ENCODE measurements at places on chromosomes 2 and 18.
A peak's percentile ranks its signal among the peaks of the same experiment; 100 is the strongest.

DNA sequence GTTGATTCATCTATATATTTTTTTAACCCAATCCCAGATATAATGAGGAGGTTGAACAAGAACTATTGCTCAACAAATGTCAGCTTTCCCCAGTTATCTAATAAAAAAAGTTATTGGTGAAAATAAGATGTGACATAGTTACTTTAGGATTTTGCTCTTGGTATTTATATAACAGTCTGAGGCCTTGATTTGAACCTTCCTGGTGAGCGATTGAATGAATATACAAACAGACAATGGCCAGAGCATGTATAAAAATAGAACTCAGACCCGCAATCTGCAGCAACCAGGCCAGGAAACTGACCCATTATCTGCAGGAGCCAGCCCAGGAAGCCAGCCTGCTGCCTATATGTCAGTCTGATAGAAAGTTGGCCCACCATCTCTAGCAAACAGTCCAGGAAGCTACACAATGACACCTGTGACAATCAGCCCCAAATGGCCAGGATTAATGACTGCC lies 81.6 kb downstream of the HS6ST1 start:
- peak; percentile 52 for DNase-seq

GRCh38 chr2:230335461-230335863 lies 8.5 kb downstream of the SP140L start:
- DNase-seq = no peak

DNA sequence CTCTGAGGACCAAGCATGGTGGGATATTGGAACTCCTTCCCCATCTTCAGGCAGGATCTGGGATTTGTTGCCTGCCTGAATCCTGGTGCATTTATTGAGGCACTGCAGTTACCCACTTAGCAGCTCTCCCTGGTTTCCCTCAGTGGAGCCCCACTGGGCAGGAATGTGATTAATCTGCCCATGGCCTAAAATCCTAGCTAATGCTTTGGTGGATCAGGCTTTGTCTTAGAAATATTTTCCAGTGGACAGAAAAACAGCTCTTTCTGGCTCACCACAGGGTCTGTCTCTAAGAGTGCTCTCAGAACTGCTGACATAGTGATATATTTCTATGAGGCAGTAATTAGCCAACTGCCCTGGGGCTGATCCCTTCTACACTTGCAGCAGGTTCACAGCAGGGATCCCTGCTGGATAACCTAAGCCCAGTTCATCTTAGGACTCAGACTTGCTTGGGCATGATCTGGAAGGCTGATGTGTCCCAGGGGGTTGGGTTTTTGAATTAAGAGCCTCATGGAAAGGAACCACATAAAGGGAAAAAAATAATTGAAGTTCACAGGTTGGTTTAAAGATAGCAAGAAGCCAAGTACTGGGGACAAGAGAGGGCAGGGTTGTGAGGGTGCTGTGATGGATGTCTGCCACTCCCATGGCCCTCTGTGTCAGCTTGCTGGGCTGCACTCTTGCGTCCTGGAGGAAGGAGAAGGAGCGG lies 44.3 kb upstream of the ZDBF2 start:
- no peak for DNase-seq

DNA sequence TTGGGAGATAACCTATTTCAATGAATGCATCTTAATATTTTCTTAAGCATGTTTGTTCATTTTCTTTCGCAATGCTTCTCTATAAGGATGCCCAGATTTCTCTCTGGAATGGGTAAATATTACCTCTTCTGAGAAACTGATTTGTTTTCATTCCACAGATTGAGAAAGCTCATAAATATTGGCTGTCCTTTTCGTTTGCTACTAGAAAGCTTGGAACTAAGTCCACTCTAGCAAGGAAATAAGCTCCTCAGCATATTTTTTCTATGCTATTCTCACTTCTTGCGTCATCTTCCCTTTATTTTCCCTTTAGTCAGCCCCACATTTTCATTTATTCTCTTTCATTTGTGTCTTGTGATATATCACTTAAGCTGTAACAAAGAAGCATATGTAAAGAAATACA lies 76.3 kb downstream of the ANTXR1 start:
- DNase-seq = no peak

GRCh38 chr2:172039011-172039704 lies 39.4 kb downstream of the METAP1D start:
- no peak for DNase-seq

- no peak for DNase-seq
Observed at GRCh38 chr2:105882341-105882740, 137.6 kb downstream of the NCK2 start.

DNA sequence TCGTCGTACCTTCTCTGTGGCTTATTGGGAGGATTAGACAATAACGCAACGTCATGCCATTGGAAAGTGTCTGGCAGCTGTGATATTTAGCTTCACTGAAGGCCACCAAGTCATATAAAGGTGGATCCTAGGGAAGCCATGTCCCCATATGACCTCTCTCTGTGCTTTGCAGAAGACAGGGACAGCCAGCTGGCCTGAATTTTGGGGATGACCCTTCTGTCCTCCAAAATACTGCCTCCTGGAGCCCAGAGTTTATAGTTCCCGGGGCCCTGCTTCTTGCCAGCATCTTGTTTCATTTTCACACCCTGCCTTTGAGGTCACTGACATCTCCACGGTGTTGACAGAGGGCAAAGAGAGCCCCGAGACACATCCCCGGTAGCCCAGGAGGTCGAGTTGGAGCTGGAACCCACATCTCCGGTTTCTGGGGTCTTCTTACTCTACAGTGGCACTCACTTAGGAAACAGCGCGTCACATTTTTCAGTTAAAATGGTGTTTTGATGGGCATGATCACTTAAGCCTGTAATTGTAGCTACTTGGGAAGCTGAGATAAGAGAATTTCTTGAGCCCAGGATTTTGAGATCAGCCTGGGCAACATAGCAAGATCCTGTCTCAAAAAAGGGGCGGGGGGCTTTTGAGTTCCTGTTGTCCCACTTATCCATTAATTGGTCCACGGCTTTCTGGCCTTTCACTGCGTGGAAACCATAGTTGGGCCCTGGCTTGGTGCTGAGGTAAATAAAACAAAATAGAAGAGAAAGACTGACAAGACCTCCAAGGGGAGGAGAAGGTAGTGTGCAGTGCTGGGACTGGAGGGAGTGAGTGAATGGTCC lies 101.1 kb downstream of the DDX1 start:
- no peak for DNase-seq

DNA sequence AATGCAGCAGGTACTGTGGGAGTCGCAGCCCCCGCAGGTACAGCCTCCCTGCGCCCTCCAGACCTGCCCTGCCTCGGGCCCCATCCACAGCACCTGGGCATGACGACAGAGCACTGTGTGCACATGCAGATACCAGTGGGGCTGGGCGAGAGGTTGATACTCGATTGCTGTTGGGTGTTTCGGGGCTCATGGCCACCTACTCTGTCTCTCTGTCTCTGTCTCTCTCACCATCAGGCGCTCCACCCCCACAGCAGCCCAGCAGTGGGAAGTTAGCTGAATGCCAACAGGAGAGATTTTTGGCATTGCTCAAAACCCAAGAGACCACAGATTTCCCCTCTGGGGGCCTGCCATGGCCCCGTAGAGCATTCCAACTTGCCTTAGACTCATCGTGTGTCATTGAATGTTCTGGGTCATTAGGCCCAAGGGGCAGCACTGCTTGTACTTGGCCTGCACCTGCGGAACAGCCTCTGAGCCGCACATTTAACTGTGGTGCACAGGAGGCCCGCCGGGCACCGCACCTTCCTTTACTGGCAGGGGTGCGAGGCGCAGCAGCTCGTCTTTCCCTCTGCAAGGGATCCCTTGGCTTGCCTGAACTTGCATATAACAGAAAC lies 18.8 kb downstream of the KCNIP3 start:
- DNase-seq = no peak

GRCh38 chr2:46706264-46706983 lies 209.2 kb downstream of the MCFD2 start:
- DNase-seq = no peak

GRCh38 chr2:37665043-37665442 lies 6.4 kb downstream of the CDC42EP3 start:
- DNase-seq = no peak

GRCh38 chr2:44169155-44169898 lies 652 bp downstream of the PPM1B start:
- DNase-seq = peak; percentile 70

DNA sequence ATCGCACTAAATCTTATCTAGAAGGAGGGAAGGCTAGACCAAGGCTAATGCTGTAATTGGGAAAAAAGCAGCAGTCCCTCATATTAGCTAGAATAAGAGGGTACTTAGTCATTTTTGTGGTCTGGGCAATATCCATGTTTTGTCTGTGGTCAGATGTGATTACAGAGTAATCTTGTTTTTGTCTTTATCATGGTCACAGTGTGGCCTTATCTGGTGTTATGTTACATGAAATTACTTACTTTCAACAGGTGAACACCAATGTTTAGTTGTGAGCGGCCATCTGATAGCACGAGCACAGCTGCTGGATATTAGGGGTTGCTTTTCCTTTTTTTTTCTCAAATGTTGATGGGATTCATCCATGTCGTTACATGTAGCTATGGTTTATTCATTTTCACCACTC lies 23.7 kb upstream of the PLEKHM3 start:
- DNase-seq = peak; percentile 37

DNA sequence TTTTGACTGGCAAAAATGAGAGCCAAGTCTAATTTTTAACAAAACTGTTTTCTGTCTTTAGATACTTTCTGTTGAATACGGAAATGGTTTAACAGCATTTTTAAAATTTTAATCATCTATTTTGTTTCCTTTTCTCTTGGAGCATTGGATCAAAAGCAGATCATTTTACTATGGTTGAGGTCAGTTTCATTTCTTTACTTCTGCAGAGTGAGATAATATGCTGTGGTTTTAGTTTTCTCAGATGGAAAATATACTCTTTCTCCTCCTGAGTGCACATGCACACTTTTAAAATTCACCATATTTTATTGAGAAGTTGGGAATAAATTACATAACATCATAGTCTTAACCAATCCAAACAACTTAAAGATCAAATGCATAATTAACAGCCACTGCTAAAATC lies 283.3 kb downstream of the SLC8A1 start:
- DNase-seq = no peak

DNA sequence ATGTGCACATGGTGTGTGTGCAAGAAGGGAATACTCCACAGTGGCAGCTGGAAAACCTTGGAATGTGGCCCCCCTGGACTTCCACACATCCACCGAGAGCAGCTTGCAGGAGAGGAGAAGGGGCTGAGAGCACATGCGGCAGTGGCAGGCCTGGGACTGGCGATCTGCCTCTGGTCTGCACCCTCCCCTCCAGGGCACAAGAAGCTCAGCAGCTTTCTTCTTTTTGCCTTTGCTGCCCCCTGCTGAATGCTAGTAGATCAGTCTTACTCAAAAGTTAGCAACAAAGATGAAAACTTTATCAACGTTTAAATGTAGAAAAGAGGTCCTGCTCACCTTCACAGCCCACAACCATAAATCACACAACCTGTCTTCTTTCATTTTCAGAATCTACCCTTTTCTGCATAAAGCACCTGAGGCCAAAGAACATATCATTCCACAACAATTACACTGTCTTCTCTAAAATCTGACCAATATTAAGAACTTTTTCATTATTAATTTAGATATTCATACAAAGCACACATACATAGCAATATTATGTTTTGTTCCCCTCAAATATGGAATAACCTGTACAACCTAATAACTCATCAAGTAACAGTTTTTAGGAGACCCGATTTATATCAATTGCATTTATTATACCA lies 34.6 kb downstream of the TGFBRAP1 start:
- peak; percentile 77 for DNase-seq

DNA sequence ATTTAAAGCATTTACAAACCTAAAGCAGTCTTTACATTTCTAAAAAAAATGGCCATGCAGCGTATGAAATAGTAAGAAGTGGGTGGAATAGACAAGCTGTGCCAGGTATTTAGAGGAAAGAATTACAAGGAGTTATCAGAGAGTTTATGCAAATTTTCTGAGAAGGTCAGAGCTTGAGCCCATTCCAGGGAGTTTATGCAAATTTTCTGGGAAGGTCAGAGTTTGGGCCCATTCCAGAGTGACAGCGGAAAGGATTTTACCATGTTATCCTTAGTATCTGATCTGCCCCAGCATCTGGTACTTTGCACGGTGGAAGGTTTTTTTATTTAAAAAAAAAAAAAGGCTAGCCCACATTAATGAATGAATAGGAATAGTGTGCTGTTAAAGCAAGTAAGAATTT lies 1.4 kb upstream of the DOK6 start:
- DNase-seq = no peak

GRCh38 chr2:30652271-30652915 lies 154.9 kb downstream of the CAPN13 start:
- no peak for DNase-seq

- peak; percentile 61 for DNase-seq
Observed at GRCh38 chr2:61356958-61357350, 113.9 kb downstream of the USP34 start.

DNA sequence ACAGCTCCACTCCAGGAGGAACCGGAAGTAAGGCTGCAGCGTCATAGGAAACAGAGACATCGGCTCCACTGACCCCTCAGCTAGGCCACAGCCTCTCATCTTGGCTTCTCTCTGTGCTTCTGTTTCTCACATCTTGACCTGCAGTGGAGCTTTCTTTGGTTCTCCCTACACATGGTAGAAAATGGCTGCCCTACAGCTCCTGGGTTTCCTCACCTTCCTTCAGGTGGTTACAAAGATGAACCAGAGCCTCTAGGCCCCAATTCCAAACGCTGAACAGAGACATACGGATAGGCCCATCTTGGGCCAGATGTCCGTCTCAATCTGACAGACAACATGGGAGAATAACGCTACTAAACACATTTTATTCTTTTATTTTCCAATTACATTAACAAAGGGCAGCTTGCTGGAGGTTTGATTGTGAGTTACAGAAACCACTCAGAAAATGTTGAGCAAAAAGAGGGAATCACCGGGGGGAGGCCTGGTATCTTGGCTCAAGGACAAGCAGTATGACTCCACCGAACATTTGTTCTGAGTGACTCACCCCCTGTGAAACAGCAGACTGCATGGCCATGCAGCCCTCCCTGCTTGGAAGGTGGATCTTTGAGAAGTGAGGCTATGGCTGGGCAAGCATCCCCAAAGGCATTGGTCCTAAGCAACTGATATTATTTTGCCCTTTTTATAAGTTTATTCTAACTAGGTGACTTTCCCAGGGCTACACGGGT lies 303.5 kb downstream of the CDCA7 start:
- DNase-seq = no peak

GRCh38 chr18:68298330-68298729 lies 416.6 kb downstream of the TMX3 start:
- no peak for DNase-seq

GRCh38 chr2:207042841-207043240 lies 103.5 kb downstream of the CPO start:
- no peak for DNase-seq

- DNase-seq = no peak
Observed at GRCh38 chr2:160157861-160158829, 41.9 kb downstream of the ITGB6 start.

GRCh38 chr2:182043021-182043420 lies 57.4 kb downstream of the PPP1R1C start:
- DNase-seq = no peak

DNA sequence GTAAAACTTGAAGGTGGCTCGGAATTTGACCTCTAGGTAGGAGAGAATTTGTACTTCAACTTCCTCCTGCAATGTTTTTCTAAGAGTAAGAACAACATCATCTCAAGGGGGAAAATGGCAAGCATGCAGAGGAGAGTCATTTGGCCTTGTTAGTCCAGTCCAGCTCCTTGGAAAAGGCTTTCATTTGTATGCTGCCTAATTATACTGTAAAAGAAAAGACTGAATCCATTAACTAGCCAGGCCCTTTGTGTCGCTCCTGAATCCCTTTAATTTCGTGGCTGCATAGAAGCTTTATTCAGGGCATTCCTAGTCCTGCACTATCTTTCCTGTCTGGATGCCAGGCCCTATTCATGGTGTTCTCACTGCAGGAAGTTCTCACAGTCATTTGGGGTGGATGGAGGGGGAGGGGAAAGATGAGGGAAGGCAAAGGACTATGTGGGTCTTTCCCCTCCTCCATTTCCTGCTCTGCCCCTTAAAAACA lies 36.0 kb downstream of the PHLPP1 start:
- no peak for DNase-seq

Measured in hematopoietic multipotent progenitor cell treated with erythropoietin and hydrocortisone succinate and interleukin-3 and kit ligand, for 8 days (in vitro differentiated cells).